GM12864 (cell line): ENCODE measurements at places on chromosomes 13 and 19.

DNA sequence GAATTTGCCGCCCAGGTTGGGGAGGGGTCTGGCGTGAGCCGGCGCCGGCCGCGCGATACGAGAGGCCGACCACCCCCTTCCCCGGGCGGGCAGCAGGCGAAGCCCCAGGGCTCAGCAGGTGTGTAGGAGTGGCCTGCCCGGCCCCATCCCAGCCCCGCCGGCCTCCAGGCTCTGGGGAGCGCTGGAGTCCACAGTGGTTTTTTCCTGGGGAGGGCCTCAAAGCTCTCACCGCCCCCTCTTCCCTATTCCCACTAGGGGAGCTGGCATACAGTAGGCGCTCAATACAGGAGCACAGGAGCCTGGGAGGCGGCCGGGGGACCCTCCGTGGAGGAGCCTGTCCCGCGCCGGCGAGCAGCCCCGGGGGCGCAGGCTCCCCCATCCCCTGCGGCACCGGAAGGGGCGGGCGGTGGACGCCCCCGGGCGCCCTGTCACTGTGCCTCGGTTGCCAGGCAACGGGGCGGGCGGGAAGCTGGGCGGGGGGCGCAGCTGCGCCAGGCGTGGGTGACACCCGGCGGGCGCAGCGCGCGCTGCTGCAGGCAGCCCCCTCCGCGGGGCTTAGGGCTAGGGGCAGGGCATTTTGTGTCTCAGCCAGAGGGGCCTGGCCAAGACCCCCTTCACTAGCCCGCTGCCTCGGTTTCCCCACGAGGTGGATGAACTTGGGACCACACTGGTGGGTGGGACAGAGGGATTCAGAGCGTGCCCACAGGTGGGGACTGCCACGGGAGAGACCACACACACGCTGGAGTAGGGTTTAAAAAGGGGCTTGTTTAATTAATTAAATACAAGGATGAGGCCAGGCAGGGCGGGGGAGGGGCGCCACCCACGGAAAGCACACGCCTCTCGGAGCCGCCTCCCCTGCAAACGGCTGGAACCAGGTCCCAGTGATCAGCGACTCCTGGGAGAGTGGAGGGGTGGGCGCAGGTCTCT, 3.6 kb upstream of the REXO1 start:
- no peak for DNase-seq

DNA sequence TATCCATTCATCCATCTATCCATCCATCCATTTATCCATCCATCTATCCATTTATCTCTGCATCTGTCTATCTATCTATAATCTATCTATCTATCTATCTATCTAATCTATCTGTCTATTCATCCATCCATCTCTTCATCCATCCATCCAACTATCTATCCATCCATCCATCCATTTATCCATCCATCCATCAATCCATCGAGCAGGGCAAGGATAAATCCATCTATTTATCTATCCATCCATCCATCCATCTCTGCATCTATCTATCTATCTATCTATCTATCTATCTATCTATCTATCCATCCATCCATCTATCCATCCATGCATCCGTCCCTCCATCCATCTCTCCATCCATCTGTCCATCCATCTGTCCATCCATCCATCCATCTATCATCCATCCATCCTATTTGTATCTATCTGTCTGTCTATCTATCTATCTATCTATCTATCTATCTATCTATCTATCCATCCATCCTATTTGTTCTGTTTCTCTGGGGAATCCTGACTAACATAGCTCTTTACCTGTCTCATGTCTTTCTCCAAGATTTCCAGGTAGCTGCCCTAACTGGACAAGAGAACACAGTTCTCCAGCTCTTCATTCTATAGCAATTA, 198.1 kb downstream of the FOXO1 start:
- no peak for DNase-seq

DNA sequence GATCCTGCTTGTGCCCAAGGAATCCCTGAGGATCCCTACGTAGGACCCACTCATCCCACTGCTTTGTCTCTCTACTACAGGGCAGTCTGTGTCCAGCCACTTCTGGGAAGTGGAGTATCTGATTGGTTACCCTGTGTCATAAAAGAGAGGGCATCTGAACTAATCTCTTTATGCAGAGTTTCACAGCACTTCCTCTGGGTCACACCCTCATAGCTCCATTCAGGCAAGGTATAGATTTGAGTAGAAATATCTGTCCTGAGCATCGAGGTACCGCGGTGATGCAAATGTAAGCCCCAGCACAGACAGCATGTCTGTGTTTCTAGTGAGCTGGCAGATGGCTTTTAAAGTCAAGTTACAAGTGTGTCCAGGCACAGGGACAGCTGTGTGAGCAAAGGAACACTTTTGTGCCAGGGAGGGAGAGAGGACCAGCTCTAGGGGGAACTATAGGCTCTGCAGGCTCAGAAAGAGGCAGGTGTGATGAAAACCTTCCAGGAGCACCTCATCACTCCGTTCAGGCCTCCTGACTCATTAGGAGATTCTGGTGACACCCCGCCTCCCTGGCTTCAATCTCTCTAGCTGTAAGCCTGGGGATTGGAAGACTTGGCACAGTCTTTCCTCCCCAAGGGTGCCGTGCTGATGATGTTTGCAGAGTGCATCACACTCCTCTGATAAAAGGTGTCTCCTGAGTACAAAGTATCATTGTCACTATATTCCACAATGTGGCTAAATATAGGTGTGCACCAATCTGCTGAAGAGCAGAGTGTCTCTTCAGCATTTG, 84.3 kb upstream of the UBL3 start:
- no peak for DNase-seq

DNA sequence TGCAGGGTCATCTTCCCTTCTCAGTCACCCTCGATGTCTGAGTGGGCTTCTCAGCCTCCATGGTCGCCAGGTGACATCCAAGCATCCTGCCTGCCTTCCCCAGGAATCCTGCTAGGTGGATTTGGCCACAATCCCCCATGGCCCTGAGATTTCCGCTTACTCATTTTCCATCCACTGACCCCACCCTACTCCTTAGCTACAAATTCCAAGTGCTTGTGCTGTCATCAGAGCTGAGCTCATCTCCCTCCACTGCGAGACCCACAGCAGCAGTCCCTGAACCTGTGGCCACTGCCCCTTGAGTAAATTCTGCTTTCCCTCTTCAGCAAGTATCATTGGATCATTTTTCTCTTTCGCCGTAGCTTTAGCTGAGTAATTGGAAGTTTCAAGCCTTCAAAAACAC, 90.5 kb upstream of the ANKRD10 start:
- DNase-seq = no peak
